ENCODE measurements at places on chromosomes 4 and X. TPM values are rescaled to one million over a fixed set of nuclear protein-coding genes. Genes with fewer than 3 reads are reported as not detected.

- DNase-seq, result no peak
These were observed 1371.7 kb downstream of the STIM2 start for GRCh38 chr4:28232376-28232775.

DNA sequence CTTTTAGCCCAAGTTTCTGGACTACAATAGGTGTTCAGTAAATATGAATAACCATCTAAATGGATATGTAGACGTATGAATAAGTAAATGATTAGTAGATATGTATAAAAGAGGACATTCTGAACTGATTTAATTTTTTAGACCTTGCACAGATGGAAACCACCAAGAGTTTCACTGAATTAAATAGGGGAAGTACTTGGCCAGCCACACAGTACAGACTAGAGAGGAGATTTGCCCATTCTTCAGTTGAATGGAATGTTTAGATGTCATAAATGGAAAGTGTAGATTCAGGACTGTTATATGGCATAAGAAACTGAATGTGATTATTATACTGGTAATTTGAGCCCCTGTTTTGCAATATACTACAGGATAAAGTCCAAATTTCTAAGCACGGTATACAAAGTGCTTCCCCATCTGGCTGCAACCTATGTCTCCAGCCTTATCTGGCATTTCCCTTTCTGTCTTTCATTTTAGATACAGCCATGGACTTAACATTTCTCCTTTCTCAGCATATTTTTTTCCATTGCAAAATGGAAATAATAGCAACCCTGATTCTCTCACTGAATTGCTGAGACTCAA is 137.8 kb upstream of the HS3ST1 start:
- DNase-seq, result no peak

DNA sequence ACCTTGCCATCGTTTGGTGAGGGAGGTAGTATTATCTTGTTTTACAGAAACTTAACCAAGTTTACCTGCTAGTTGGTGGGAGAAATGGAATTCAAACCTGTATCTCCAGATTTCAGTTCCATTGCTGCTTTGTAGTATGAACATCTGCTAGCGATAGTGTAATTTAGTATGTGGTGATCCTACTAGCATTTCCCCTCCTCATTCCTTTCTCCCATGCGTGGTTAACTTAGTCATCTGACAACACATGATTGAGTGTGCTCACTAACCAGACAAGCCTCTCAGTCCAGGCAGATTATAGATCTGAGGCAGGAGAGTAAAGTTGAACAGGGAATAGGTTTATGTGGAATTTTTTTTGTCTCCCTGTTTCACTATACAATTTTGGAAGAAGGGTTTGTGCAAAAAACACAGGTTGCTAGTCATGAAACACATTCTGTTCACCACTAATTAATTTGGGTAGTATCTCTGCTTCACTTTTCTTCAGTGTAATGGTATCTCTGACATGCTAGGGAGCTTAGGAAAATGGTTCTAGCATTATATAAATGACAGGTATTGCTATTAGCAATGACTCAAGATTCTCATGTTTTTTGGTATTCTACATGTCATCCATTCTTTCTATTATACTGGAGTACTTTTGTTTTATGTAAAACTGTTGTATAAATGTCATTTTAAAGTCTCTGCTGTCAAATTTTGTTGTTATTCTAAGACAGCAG is 21.7 kb downstream of the RBPJ start:
- no peak for DNase-seq

Gene RNF128
- total RNA-seq, result not detected

GRCh38 chrX:72304877-72305276 is 837 bp downstream of the CITED1 start:
- DNase-seq, result no peak

Gene FGF13
- 14.6 TPM for total RNA-seq
